Right atrium auricular region (tissue), 2 donors: ENCODE measurements at places on chromosomes 6 and 20.

DNA sequence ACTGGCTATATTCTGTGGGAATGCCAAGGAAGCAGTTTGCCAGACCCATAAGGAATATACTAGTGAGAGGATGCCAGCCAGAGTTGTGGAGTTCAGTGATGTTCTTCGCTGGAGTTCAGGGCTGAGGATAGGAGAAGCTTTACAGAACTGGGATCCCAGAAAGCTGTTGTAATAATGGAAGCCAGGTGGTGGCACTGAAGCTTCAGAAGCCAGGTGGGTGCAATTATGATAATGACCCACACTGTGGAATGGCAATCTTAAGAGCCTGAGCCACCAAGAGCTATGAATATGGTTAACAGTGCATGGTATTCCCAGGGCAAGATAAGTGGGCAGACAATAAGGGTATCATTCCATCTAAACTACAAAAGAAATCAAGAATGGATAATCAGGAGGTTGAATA is 25.1 kb upstream of the ENPP1 start:
- no peak for DNase-seq

DNA sequence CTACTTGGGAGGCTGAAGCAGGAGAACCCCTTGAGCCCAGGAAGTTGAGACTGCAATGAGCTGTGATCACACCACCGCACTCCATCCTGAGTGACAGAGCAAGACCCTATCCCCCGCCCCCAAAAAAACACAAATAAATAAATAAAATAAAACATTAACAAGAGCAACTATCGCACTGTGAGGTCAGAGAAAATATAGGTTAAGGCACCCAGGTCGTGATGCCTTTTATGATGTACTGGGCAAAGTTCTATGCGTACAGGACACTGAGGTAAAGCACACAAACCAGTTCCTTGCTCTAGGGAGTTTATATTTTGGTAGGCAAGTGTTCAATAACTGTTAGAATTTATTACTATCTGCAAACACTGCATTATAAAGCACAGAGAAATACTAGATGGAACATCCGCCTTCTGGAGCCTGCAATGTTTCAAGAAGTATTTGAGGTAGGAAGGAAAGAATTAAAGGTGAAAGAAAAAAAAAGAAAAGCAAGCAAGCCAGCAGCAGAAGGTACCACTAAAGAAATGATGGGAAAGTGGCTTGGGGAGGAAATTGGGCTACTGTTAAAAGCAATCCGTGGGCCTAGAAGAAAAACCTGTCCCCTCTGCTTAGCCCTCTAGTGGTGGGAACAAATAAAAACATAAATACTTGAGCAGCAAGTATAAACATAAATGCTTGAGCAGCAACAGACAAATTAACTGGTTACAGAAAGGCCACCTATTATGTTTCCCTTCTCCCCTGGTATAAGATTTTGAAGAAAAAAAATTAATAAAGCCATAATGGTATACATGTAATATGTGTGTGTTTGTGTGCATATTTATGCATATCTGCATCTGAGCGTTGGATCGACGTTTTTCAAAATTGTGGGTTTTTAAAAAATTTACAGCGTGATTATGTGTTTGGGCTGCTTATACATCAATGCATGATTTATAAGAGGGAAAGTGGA is 128.0 kb downstream of the PHACTR1 start:
- DNase-seq = no peak

DNA sequence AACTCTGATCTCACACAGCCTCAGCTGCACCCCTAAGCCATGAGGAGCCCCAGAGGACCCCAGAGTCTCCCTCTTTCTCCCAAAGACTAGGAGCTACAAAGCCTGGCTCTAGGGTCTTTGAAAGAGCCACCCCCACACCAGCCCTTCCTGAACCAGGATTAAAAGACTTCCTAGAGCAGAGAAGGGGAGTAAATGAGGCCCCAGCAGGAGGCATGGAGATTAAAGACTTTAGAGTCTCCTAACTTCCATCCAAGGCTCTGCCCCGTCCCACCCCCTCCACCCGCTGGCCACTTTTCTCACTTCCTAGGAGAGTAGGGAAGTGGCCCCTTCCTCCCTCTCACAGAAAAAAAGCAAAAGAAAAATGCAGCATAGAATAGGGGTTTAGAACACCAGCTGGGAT is 1.7 kb downstream of the PREX1 start:
- DNase-seq = no peak

DNA sequence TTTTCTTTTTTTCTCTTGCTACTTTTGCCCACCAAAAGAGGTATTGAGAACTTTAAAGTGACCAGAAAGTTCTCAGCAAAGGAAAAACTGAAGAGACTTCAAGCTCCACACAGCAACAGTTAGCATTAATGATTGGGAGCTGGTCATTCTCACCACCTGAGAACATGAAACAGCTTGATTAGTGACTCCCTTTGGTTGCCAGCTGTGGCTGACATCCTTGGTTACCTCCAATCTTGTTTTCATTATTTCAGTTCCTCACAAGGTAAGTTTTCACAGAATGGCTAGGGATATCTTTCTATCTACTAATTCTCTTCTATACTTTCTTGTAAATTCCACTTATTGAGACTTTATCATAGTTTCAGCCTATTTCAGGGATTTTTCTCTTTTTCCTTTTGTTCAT is 427.9 kb downstream of the QKI start:
- no peak for DNase-seq

- DNase-seq = no peak
These were observed 17.5 kb downstream of the SLC52A3 start for GRCh38 chr20:750801-751200.

- no peak for DNase-seq
These were observed 405.7 kb downstream of the RFPL4B start for GRCh38 chr6:112752791-112753190.

- no peak for DNase-seq
These were observed 91.9 kb downstream of the ADGRB3 start for GRCh38 chr6:68726992-68727391.

GRCh38 chr6:150272976-150273315 is 95.9 kb upstream of the IYD start:
- DNase-seq = no peak

- DNase-seq = no peak
These were observed 357.3 kb downstream of the FOXA2 start for GRCh38 chr20:22226849-22227700.

GRCh38 chr20:35568645-35569044 is 26.8 kb downstream of the ERGIC3 start:
- no peak for DNase-seq

DNA sequence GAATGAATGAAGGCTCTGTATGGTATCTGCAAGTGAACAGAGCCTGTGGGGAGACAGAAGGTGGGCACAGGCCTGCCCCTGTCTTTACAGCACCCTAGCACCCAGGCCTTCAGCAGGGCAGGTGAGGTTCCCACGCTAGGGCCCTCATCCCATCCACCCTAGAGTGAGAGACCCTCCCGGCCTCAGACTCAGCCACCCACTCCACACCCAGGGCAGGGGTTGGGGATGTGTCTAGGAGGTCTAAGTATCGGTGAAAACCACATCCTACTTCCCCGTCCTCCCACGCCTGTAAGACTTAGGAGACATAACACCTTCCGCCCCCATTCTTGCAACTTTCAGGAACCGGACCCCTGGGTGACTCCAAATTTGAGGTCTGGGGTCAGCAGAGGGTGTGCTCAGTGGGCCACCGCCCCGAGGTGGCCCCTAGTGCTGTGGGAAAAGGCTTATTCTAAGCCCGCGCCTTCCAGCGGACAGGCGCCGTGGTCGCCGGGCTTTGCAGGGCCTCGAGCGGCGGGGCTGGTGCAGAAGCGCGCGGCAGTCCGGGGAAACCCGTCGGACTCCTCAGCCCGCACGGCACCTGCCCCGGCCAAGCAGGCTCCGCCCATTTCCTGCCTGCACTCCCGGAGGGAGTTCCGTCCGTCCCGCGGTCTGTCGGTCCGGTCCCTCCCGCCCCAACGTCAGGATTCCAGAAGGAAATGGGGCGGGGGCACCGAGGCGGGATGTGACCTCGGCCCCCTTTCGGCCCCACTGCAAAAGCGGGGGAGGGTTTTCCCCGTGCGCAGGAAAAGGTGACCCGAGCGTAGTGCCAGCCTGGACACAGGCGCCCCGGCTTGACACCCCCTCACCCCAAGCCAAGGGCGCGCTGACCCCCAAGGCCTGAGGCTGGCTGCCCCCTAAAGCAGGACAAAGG is 868 bp downstream of the SAMD10 start:
- no peak for DNase-seq

GRCh38 chr6:37640786-37641395 is 56.8 kb downstream of the MDGA1 start:
- no peak for DNase-seq

DNA sequence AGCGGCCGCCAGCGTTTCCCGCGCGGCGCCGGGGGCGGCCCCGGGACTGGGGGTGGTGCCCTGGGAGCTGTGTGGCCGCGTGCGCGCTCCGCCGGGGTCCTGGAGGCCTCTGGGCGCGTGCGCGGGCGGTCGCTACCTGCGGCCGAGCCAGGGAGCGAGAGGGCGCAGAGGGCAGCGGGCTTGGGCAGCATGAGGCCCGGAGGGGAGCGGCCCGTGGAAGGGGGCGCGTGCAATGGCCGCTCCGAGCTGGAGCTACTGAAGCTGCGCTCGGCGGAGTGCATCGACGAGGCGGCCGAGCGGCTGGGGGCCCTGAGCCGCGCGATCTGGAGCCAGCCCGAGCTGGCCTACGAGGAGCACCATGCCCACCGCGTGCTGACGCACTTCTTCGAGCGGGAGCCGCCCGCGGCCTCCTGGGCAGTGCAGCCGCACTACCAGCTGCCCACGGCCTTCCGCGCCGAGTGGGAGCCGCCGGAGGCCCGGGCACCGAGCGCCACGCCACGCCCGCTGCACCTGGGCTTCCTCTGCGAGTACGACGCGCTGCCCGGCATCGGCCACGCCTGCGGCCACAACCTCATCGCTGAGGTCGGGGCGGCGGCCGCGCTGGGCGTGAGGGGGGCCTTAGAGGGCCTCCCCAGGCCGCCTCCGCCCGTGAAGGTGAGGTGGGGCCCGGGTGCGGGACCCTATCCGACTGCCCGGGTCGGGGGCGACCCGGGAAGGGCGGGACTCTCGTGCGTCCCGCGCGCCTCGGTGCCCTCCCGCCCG is at the start of gene PM20D2:
TSS of gene PM20D2 (plus strand) at position 100 of the 762 bp plus-strand sequence. CDS start at position 190, 90 bp downstream.
- no peak for DNase-seq

- peak; percentile 91 for DNase-seq
These were observed 57.0 kb upstream of the CD93 start for GRCh38 chr20:23143098-23143497.

DNA sequence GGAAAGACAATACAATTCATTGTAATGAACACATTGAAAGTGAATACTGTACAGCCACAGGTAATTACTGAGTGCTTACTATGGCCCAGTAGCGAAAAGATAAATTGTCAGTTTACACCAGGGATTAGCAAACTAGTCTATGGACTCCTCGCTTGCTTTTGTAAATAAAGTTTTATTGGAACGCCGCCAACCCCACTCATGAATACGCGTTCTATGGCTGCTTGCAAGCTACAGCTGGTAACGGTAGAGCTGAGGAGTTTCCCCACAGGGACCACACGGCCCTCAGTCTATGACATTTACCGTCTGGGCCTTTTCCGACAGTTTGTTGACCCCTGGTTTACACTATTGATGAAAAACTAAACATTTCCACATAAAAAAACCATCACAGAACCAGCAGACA is 24.2 kb downstream of the LAMA5 start:
- DNase-seq = no peak

DNA sequence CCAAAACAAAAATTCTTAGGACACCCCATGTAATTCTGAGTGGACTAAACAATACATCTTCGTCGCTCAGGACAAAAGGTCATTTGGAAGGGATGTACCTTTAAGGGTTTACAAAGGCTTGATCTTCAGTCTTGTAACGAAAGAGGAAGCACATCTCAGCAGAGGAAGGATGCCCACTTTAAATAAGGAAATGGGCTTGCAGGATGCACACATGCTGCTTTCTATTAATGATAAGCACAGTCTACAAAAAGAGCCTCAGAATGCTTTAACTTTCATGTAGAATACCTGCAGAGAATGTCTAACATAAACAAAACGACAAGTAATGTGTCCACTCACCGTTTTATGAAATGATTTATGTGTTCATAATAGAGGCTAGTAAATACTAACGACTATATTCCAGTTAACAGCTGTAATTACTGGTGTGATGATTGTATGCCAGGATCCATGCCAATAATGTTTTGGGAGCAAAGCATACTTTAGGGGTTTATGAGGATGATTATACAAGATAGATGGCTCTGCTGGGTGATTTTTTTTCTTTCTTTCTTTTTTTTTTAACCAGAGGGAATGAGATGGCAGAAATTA is 216.9 kb downstream of the GMDS start:
- no peak for DNase-seq

DNA sequence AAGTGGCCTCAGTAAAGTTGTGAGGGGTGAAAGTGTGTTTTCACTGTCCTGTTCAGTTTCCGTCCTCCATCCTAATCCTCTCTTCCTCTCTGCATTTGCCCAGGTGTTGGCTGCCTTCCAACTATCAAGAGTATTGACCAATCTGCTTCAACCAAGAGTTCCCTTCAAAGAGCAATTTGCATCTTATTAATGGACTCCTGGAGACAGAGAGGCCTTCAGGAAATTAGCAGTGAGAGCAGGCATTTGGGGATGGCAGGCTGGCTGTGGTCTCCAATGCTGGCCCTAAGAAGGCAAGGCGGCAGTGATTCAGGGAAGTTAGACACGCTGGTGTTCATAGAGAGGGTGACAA is 77.2 kb downstream of the GPR6 start:
- DNase-seq = no peak

- DNase-seq = peak; percentile 80
These were observed 23.4 kb upstream of the CCN5 start for GRCh38 chr20:44691424-44692423.

GRCh38 chr6:42402184-42402583 is 49.5 kb downstream of the TRERF1 start:
- no peak for DNase-seq

- DNase-seq = no peak
These were observed 6.6 kb downstream of the MAP3K4 start for GRCh38 chr6:160998217-160998616.

DNA sequence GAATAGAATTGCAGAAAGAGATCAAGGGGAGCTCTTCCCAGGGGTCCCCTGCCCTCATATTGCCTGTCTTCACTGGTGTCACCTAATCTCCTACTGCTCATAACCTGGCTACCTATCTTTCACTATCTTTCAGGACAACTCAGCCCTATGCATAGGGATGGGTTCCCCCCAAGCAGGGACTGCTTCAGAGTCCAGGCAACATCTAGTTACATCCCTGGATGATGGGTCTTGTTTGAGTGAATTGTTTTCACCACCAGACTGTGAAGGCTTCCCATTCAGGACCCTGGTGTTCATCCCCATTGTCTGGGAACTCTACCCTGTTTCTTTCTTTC is 850 bp upstream of the HECA start:
- DNase-seq = no peak

DNA sequence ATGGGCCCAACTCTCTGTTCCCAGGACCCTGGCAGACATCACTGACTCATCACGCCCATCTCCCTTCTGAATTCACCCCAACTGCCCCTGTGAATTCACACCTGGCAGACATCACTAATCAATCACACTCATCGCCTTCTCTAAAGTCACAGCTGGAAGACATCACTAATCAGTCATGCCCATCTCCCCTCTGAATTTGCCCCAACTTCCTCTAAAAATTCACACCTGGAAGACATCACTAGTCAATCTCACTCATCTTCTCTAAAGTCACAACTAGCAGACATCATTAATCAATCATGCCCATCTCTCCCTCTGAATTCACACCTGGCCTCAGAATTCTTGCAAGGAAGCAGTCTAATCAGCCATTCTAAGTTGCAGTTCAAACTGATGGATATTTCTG is 111.1 kb downstream of the FOXA2 start:
- DNase-seq = no peak
